Naive B cell (primary cell): ENCODE measurements at places on chromosomes 5 and 9. TPM values are rescaled to one million over a fixed set of nuclear protein-coding genes. Genes with fewer than 3 reads are reported as not detected.

DNA sequence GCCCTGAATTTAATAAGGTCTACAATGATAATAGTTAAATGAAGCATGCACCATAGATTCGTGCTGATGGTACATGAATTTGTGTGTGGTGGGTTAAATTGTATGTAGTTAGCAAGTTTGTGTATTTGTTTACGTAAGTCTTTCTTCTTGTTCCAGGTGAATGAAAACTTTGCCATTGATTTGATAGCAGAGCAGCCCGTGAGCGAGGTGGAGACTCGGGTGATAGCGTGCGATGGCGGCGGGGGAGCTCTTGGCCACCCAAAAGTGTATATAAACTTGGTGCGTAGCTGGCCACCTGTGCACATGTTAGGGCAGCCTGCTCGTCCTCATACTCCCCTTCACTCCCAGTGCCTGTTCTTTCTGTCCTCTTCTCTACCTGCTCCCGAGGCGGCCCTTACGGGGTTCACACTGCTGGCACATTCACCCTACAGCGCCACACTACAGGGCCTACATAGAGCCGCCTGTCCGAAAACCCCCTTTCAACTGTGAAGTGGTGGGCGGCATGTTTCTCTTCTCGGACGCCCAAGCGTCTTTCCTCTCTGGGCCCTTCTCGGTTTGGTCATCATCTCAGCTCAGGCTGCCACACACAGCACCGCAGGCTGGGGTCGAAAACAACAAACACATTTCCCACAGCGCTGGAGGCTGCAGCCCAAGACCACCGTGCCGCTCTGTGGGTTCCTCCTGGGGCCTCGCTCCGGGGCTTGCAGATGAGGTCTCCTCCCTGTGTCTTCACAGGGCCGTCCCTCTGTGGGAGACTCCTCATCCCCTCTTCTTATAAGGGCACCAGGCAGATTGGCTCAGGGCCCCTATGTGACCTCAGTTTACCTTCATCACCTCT is 13.2 kb downstream of the NDUFS6 start:
- peaks cover 38% of the 10 kb centered on the region for H3K36me3 ChIP-seq
- H3K4me1 ChIP-seq = peaks cover 14% of the 10 kb centered on the region
- H3K27ac ChIP-seq = no peak overlapping the region
- H3K27me3 ChIP-seq = no peaks in the 10 kb centered on the region

GRCh38 chr9:85716031-85716877 is 25.5 kb downstream of the AGTPBP1 start:
- no peaks in the 10 kb centered on the region for H3K36me3 ChIP-seq
- no peaks in the 10 kb centered on the region for H3K27me3 ChIP-seq
- H3K27ac ChIP-seq = peak overlapping the region; percentile 44

Gene HMCN2
- polyA plus RNA-seq = not detected

DNA sequence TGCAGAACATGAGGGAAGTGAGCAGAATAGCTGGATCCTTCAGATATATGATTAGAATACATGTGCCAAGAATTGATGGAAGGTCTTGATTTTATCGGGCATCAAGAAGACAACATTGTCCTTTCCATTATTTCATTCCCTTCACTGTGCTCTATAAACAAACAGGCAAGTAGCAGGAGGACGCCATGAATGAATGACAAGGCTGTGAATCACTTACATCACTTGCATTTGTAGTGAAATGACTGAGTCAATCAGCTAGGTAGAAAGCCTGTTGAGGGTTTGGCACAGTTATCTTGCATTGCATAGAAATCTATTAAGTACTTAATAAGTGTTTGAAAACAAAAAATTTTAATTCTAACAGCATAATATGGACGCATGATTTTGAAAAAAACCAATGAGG is 548.8 kb upstream of the IZUMO3 start:
- H3K4me1 ChIP-seq = no peaks in the 10 kb centered on the region
- H3K4me3 ChIP-seq = no peak overlapping the region
- no peak for DNase-seq

- DNase-seq = peak; percentile 61
- H3K27me3 ChIP-seq = peaks cover 30% of the 10 kb centered on the region
- H3K27ac ChIP-seq = no peak overlapping the region
Observed at GRCh38 chr5:54867310-54867944, 118.0 kb downstream of the ESM1 start.

DNA sequence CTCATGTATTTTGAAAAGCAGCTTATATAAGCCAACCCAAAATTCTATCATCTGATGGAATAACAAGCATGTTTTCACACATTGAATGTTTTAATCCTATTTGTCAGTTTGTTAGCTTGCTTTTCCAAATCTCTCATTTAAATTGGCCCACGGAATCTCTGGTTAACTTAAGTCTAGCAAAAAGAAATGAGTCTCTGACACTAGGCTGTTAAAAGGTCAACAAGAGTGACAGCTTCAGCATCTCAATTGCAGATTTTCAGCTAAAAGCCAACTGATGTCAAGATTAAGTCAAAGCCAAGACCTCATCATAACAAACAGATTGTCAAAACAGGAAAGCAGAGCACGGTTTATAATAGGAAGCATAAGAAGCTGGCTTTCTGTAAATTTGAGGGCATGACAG is 49.4 kb upstream of the CDH9 start:
- no peak overlapping the region for H3K27ac ChIP-seq
- no peaks in the 10 kb centered on the region for H3K4me1 ChIP-seq
- H3K4me3 ChIP-seq = no peak overlapping the region
- DNase-seq = no peak

Gene ALDH1A1
- 0.73 TPM for polyA plus RNA-seq

DNA sequence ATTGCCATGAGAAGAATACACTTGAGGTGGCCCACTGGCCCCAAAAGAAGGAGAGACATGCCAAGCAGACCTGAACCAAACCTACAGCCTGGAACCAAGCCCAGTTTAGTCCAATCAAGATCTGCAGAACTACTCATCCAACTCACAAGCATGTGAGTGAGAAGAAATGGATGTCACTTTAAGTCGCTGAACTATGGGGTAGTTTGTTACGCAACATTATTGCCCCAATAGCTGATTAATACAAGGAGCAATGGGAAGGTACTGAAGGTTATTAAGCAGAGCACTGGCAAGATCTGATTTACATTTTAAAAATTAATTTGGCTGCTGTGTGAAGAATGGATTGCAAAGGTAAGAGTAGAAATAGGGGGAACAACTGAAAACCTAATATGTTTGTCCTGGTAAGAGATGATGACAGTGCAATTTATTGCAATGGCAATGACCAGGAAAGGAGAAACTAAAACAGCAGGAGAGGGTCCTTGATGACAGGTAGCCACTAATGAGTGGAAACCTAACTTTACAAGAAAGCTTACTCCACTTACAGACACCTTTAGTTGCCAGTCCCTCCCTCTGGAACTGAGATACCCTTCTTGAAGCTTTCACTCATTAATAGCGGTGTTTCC is 132.9 kb upstream of the GRIA1 start:
- no peak for DNase-seq
- H3K4me1 ChIP-seq = peaks cover 4% of the 10 kb centered on the region
- H3K4me3 ChIP-seq = no peak overlapping the region
- H3K36me3 ChIP-seq = no peaks in the 10 kb centered on the region
- no peaks in the 10 kb centered on the region for H3K27me3 ChIP-seq

Gene ZFP2
- polyA plus RNA-seq = 2.6 TPM

GRCh38 chr5:93236807-93237421 is 344.1 kb downstream of the NR2F1-AS1 start:
- H3K27me3 ChIP-seq = no peaks in the 10 kb centered on the region
- no peaks in the 10 kb centered on the region for H3K36me3 ChIP-seq
- no peaks in the 10 kb centered on the region for H3K4me1 ChIP-seq
- no peak for DNase-seq
- no peak overlapping the region for H3K27ac ChIP-seq

Gene CAMK4
- 0.97 TPM for polyA plus RNA-seq

GRCh38 chr9:29311221-29311620 is 1737.9 kb upstream of the C9orf72 start:
- H3K36me3 ChIP-seq = no peaks in the 10 kb centered on the region
- H3K27ac ChIP-seq = no peak overlapping the region
- DNase-seq = no peak
- H3K27me3 ChIP-seq = no peaks in the 10 kb centered on the region
- no peaks in the 10 kb centered on the region for H3K4me1 ChIP-seq
- no peak overlapping the region for H3K4me3 ChIP-seq

DNA sequence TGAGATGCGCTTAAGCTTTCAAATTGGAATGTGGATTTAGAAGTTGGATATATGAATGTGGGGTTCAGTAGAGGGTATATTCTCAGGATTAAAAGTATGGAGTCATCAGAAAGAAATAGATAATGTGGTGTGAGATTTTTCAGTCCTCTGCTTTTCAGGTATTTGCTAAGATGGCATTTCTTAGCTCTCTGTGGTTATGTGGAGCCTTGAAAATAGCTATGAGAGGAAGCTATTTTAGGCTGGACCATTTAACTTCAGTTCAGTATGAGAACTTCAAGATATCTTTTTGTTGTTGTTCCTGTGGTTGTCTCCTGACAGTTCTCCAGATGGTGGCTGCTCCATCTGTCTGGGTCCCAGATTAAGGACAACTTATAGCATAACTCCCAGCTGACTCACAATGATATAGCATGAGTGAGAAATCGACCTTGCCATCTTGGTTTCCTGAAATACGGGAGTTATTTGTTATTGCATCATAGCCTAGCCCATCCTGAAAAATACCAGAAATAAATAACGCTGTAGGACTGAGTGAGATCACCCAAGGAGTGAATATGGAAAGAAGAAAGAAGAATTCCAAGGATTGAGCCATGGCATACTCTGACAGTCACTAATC is 461.5 kb downstream of the ANXA1 start:
- no peaks in the 10 kb centered on the region for H3K4me1 ChIP-seq
- no peak overlapping the region for H3K4me3 ChIP-seq
- no peak for DNase-seq
- H3K27ac ChIP-seq = no peak overlapping the region
- no peaks in the 10 kb centered on the region for H3K27me3 ChIP-seq

Gene ADAMTS2
- not detected for polyA plus RNA-seq

DNA sequence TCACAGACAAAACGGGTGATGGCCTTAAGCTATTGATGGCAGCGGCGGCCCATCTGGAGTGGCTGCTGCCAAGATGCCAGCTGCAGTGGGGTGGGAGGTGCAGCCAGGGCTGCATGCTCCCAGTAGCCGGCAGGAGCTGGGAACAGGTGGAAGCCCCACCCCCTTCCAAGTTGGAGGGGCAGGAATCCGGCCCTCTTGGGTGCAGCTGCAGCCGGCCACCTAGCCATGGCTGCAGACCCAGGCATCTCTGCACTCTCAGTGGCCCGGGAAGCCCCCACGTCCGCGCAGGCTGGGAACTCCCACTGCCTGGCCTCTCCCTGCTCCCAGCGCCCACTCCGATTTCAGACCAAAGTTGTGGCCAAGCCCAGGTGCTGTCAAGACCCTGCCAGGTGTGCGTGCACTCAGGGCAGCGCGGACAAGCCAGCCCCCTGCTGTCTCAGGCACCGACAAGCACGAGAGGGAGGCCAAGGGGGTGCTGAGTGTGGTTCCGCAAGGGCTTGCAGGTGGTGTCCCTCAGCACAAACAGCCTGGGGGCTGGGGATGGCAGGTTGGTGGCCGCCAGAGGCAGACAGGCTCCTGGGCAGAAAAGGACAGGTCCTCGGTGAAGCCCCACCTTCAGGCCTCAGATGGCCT is 115.1 kb upstream of the TSLP start:
- no peak overlapping the region for H3K4me3 ChIP-seq

- no peaks in the 10 kb centered on the region for H3K4me1 ChIP-seq
- no peak overlapping the region for H3K4me3 ChIP-seq
- no peaks in the 10 kb centered on the region for H3K27me3 ChIP-seq
- no peaks in the 10 kb centered on the region for H3K36me3 ChIP-seq
- no peak for DNase-seq
Observed at GRCh38 chr5:66653325-66653724, 57.1 kb downstream of the MAST4 start.

DNA sequence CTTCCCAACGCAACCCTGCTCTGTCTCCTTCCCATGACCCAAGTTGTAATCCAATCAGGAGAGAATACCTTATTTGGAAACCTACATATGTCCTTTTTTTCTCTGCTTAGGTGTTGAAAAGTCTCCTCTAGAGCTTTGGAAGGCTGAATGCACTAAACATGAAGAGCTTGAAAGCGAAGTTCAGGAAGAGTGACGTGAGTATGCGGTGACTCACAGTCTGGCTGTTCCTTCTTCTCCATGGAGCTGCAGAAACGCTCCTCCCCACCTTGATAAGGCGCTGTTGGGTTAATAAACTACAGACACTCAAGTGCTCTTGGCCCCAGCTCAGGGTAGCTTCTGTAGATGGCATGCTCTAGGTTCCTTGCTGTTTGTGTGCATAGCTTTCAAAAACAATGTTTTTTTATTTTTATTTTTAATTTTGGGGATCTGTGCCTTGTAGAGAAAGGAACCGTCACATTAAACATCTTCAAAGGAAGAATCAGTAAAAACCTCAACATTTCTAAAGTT is 30.7 kb downstream of the RAI14 start:
- H3K4me1 ChIP-seq = no peaks in the 10 kb centered on the region
- no peak overlapping the region for H3K27ac ChIP-seq
- no peak for DNase-seq
- no peaks in the 10 kb centered on the region for H3K27me3 ChIP-seq

- no peaks in the 10 kb centered on the region for H3K4me1 ChIP-seq
- H3K36me3 ChIP-seq = no peaks in the 10 kb centered on the region
Observed at GRCh38 chr5:179435731-179436315, 90.6 kb upstream of the ADAMTS2 start.

DNA sequence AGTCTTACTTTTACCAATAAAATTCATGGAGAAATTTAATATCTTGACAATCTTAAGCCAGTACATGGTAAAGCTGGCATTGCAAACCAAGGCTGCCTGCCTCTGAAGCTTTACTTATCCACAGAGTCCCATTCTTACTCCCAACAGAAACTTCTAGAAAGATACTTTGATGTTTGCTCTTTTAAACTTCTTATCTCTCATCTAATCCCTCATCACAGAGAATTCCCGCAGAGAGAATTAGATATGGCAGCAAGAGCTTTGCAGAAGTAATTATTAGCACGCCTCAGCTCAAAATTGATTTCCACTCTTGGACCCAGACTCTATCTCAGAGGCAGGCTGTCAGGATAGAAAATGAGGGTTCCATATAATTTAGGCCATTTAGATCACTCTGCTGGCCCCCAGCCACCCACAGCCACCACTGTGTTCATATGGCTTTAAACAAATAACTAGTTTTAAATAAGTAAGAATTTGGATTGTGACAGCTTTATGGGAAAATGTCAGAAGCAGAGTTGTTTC is 37.9 kb upstream of the GAS1 start:
- no peaks in the 10 kb centered on the region for H3K36me3 ChIP-seq
- H3K4me1 ChIP-seq = no peaks in the 10 kb centered on the region
- no peak overlapping the region for H3K27ac ChIP-seq
- no peak for DNase-seq
- H3K27me3 ChIP-seq = no peaks in the 10 kb centered on the region

DNA sequence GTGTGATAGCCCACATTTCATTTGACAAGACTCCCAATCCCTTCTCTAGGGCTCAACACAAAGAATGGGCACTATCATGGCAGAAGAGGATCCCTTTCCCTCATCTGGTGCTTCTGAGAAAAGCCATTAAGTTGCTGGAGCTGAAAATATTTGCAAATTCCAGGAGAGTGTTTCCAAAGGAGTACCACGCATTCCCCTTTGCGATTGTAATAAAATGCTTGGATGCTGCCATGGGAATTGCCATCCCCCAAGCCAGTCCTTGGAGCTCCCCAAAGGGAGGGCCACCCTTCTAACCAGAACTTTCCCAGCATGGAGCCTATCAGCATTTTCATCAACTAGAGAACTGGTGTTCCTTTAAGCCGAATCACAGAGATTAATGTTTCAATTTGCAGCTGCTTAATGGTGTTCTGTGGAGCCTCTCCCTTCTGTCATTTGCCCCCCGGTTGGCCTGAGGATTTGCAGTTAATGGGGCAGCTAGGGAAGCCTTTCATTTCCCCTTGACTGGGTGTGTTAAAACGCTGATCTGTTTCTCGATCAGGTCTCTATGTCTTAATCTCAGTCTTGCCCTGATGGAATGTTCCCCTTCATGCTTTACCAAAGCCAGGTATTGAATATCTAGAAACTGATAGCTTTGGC is 133.0 kb downstream of the ENC1 start:
- no peak overlapping the region for H3K27ac ChIP-seq
- peaks cover 6% of the 10 kb centered on the region for H3K27me3 ChIP-seq
- no peaks in the 10 kb centered on the region for H3K36me3 ChIP-seq
- no peak for DNase-seq
- no peak overlapping the region for H3K4me3 ChIP-seq
